ENCODE measurements at places on chromosomes 7 and 10. TPM values are rescaled to one million over a fixed set of nuclear protein-coding genes. Genes with fewer than 3 reads are reported as not detected.
A peak's percentile ranks its signal among the peaks of the same experiment; 100 is the strongest.

Gene SPDYE1
- total RNA-seq = not detected

Gene TDRD1
- 0.13 TPM for total RNA-seq

Gene PAX4
- total RNA-seq = not detected

Gene TMEM213
- total RNA-seq = not detected

Gene HKDC1
- total RNA-seq = 0.04 TPM

Gene TSPAN33
- total RNA-seq = 23.9 TPM

Gene ANXA8L1
- total RNA-seq = not detected

Gene OR2A1
- total RNA-seq = 0.13 TPM

Gene HOXA2
- total RNA-seq = 0.71 TPM

Gene IFRD1
- total RNA-seq = 27.0 TPM

- H3K27ac ChIP-seq = no peak overlapping the region
- peaks cover 10% of the 10 kb centered on the region for H3K27me3 ChIP-seq
- H3K4me1 ChIP-seq = peaks cover 5% of the 10 kb centered on the region
- no peak for DNase-seq
- no peak overlapping the region for H3K4me3 ChIP-seq
Observed at GRCh38 chr7:135800560-135800959, 51.9 kb upstream of the FAM180A start.

GRCh38 chr10:104057717-104058116, 28.0 kb downstream of the COL17A1 start:
- no peak overlapping the region for H3K4me3 ChIP-seq

DNA sequence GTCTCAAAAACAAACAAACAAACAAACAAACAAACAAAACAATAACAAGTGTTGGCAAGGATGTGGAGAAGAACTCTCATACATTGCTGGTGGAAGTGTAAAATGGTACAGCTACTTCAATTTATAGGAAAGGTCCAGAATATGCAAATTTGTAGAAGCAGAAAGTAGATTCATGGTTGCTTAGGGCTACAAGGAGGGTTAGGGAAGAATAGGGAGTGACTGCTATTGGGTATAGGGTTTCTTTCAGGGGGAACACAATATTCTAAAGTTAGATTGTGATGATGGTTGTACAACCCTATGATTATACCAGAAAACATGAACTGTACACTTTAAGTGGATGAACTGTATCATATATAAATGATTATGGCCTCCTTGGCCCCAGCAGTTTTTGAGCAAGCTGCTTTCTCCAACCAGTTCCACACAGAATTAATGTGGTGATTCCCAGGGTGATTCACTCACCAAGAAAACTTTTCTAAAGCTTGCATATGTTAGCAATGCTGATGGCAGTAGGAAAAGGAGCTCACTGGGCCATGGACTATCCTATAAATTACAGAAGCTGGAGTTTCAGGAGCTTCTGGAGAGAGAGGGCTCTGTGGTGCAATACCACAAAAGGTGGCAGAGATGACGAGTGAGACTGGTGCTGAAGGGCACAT, 52.8 kb upstream of the KCNIP2 start:
- no peak overlapping the region for H3K4me3 ChIP-seq
- no peaks in the 10 kb centered on the region for H3K4me1 ChIP-seq
- H3K27ac ChIP-seq = no peak overlapping the region
- H3K36me3 ChIP-seq = no peaks in the 10 kb centered on the region
- no peak for DNase-seq
- no peaks in the 10 kb centered on the region for H3K27me3 ChIP-seq

- peak; percentile 77 for DNase-seq
- H3K4me3 ChIP-seq = no peak overlapping the region
- H3K27ac ChIP-seq = no peak overlapping the region
- H3K36me3 ChIP-seq = no peaks in the 10 kb centered on the region
- peaks cover 3% of the 10 kb centered on the region for H3K27me3 ChIP-seq
- H3K4me1 ChIP-seq = peaks cover 27% of the 10 kb centered on the region
Observed at GRCh38 chr10:11023009-11023953, 5.6 kb downstream of the CELF2 start.

GRCh38 chr7:33959676-33960075, 54.3 kb downstream of the BMPER start:
- no peaks in the 10 kb centered on the region for H3K4me1 ChIP-seq
- no peak overlapping the region for H3K27ac ChIP-seq
- no peak overlapping the region for H3K4me3 ChIP-seq
- H3K27me3 ChIP-seq = no peaks in the 10 kb centered on the region

DNA sequence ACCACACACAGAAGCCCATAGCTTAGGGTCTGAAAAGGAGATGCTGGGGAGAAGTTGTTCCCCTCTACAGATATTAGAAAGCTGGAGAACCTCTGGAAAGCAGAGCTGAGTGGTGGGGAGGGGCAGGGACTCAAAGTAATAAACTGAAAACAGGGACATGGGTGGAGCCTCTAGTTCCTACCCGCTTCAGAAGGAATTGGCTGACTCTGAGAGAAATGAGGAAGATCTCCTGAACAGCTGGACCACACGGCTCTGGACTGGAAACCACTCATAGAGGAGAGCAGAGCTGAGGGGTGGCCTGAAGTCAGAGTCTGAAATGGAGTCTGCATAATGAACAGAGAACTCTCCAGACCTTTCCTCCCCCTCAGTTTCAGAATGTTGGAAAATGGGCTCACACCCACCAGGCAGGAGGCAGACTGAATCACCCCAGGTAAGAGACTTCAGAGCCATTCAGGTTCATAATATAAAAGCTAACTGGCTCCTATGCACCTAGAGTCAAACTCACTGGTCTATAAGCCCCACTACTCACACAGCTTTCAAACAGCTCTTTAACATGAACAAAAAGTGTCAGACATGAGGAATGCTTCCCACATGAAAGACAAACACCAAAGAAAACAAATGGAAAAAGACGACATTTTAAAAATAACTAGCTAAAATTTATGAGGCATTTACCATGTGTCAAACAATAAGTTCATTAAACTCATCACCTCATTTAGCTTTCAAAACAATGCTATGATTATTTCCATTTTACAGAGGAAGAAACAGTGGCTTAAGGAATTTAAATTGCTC, 68.1 kb downstream of the RNF216 start:
- no peaks in the 10 kb centered on the region for H3K27me3 ChIP-seq
- H3K36me3 ChIP-seq = peaks cover 64% of the 10 kb centered on the region
- H3K4me3 ChIP-seq = no peak overlapping the region
- no peak overlapping the region for H3K27ac ChIP-seq

DNA sequence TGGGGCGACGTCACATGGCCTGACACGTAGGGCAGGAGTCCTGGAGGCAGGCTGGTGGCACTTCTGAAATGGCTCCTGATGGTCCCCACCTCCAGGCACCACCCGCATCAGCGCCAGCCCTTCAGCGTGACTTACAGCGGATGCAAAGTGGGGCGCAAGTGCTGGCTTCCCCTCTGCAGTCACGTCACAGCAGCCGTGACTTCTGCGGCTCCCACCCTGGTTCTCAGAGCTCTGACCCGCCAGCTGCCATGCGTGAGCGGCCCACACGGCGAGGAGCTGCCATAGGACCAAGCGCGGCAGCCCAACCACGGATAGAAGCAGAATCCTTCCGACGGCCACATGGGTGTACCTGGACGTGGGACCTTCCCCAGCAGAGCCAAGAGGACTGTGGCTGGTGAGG, 159.0 kb downstream of the ELFN1 start:
- no peak overlapping the region for H3K4me3 ChIP-seq
- no peak for DNase-seq
- no peak overlapping the region for H3K27ac ChIP-seq
- H3K36me3 ChIP-seq = no peaks in the 10 kb centered on the region

DNA sequence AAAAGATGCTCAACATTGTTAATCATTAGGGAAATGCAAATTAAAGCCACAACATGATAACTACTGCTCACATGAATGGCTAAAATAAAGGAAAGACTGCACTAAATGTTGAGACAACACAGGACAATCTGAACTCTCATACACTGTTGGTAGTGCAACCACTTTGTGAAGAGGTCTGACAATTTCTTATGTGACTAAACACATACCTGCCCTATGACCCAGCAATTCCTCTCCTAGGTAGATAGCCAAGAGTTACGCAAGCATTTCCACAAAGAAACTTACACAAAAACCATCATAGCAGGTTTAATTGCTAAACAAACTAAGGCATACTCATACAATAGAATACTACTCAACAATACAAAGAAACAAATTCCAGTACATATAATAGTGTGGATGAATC, 41.8 kb upstream of the HERPUD2 start:
- no peaks in the 10 kb centered on the region for H3K27me3 ChIP-seq
- H3K27ac ChIP-seq = no peak overlapping the region
- H3K36me3 ChIP-seq = no peaks in the 10 kb centered on the region
- H3K4me3 ChIP-seq = no peak overlapping the region
- H3K4me1 ChIP-seq = peaks cover 7% of the 10 kb centered on the region
- DNase-seq = no peak

GRCh38 chr10:75265856-75266255, 30.1 kb upstream of the COMTD1 start:
- H3K27ac ChIP-seq = no peak overlapping the region
- H3K4me1 ChIP-seq = peaks cover 6% of the 10 kb centered on the region
- no peaks in the 10 kb centered on the region for H3K36me3 ChIP-seq
- no peak overlapping the region for H3K4me3 ChIP-seq
- DNase-seq = no peak
- H3K27me3 ChIP-seq = peaks cover 7% of the 10 kb centered on the region

- H3K36me3 ChIP-seq = peaks cover 50% of the 10 kb centered on the region
- no peak overlapping the region for H3K4me3 ChIP-seq
- H3K27ac ChIP-seq = no peak overlapping the region
- DNase-seq = no peak
- peaks cover 24% of the 10 kb centered on the region for H3K4me1 ChIP-seq
Observed at GRCh38 chr10:11298116-11298515, 280.4 kb downstream of the CELF2 start.

- H3K27ac ChIP-seq = no peak overlapping the region
- H3K36me3 ChIP-seq = no peaks in the 10 kb centered on the region
- peak; percentile 74 for DNase-seq
- no peak overlapping the region for H3K4me3 ChIP-seq
- H3K27me3 ChIP-seq = no peaks in the 10 kb centered on the region
- H3K4me1 ChIP-seq = peaks cover 6% of the 10 kb centered on the region
Observed at GRCh38 chr7:11607686-11608085, 224.3 kb downstream of the THSD7A start.

DNA sequence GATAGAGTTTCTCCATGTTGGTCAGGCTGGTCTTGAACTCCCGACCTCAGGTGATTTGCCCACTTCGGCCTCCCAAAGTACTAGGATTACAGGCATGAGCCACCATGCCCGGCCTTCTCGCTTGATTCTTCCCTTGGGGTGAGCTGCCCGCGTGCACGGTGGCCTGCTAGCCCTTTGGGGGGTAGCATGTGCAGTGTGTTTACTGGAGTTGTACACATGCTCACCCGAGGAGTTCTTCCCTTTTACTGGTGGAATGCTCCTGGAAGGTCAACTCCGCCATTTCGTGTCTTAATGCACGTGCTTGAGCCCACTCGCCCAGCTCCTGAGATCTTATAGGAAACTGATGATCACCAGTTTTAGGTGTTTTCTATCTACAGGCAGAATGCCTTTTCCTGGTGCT, 17.0 kb upstream of the ADAMTS14 start:
- H3K27me3 ChIP-seq = no peaks in the 10 kb centered on the region
- H3K4me3 ChIP-seq = no peak overlapping the region
- no peaks in the 10 kb centered on the region for H3K36me3 ChIP-seq
- peaks cover 31% of the 10 kb centered on the region for H3K4me1 ChIP-seq

GRCh38 chr7:135575296-135575695, 17.6 kb downstream of the NUP205 start:
- H3K27ac ChIP-seq = no peak overlapping the region
- no peak for DNase-seq
- peaks cover 47% of the 10 kb centered on the region for H3K36me3 ChIP-seq
- no peaks in the 10 kb centered on the region for H3K4me1 ChIP-seq

DNA sequence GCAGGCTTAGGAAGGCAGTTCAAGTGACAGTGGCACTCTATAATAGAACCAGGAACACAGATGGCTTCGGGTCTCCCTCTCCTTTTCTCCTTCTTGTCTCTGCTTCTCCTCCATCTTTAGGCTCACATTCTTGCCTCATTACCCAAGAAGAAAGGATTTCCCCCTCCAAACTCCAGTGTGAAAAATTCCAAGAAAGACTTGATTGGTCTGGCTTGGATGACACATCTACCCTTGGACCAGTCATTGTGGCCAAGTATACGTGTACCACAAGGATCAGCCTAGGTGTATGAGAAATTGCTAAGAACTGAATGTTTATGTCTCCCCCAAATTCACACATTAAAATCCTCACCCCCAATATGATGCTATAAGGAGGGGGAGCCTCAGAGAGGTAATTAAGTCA, 53.9 kb downstream of the PRTFDC1 start:
- no peak overlapping the region for H3K27ac ChIP-seq
- no peaks in the 10 kb centered on the region for H3K27me3 ChIP-seq
- H3K4me3 ChIP-seq = no peak overlapping the region
- H3K36me3 ChIP-seq = no peaks in the 10 kb centered on the region
- peaks cover 11% of the 10 kb centered on the region for H3K4me1 ChIP-seq
- DNase-seq = no peak

DNA sequence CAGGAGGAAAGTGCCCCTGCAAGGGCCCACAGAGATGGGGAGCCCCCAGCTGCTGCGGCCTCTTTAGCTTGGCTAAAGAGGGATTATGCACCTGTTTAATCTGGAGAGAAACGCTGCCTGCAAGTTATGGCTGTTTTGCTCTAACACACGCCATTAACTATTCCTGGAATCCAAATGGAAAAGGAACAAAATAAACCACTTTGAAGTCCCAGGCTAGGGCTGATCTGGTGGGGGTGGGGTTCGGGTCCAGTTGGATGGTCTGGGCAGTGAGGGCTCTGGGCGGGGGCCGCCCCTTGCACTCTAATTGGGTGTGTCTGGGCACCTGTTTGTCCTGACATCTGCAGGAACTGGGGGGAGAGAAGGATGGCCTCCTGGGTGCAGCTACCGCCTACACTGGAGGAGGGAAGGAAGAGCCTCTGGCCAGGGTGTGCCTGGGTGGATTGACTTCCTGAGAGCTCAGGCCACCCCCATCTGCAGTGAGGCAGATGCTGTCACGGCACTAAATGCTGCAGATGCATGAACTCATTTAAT, 300.6 kb downstream of the ZEB1 start:
- peak; percentile 92 for DNase-seq
- H3K4me1 ChIP-seq = peaks cover 57% of the 10 kb centered on the region
- no peak overlapping the region for H3K4me3 ChIP-seq
- H3K27ac ChIP-seq = peak overlapping the region; percentile 32
- no peaks in the 10 kb centered on the region for H3K36me3 ChIP-seq
- H3K27me3 ChIP-seq = no peaks in the 10 kb centered on the region

GRCh38 chr10:21364196-21365114, 161.0 kb downstream of the SKIDA1 start:
- H3K4me1 ChIP-seq = peaks cover 16% of the 10 kb centered on the region
- H3K27me3 ChIP-seq = no peaks in the 10 kb centered on the region
- H3K4me3 ChIP-seq = no peak overlapping the region
- no peaks in the 10 kb centered on the region for H3K36me3 ChIP-seq
- peak overlapping the region; percentile 90 for H3K27ac ChIP-seq

- DNase-seq = peak; percentile 64
- no peaks in the 10 kb centered on the region for H3K27me3 ChIP-seq
- H3K4me1 ChIP-seq = peaks cover 10% of the 10 kb centered on the region
- no peaks in the 10 kb centered on the region for H3K36me3 ChIP-seq
- no peak overlapping the region for H3K4me3 ChIP-seq
Observed at GRCh38 chr7:77281780-77282478, 82.3 kb upstream of the FGL2 start.

Data from muscle of leg (tissue), 16 donors.